ENCODE measurements at places on chromosomes 4 and X.

DNA sequence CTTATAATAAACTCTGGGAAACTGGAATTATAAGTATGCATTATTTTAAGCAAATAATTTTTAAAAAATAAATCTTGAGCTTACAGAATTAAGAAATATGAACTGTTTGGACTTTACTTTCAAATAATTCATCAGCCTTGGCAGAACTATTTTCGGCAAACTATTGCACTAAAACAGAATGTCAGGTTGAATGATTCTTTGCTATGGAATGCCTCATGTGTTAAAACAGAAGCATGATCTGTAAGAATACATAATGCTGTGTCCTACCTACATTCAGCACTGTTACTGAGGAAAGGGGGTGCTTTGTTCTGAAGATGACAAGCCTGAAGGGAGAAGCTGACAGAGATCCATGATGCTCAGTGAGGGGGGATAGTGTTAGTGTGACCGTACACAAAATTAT is 55.6 kb upstream of the EXOC1L start:
- DNase-seq: no peak

DNA sequence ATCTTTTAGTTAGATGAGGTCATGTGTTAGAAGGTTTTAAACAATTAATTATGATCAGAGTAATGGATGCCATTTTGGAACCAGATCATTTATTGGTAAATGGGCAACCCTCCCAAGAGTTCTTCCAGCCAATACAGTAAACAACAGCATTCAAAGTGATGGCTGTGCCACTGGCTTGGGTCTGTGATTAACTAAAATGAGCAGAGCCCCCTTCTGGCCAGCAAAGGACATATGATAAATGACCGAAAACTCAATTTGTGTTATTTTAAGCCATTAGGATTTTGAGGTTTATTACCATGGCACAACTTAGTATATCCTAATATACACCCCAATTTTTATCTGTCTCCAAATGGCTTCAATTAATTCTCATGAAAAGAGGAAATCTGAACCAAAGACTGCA is 90.8 kb upstream of the NPFFR2 start:
- DNase-seq: no peak

DNA sequence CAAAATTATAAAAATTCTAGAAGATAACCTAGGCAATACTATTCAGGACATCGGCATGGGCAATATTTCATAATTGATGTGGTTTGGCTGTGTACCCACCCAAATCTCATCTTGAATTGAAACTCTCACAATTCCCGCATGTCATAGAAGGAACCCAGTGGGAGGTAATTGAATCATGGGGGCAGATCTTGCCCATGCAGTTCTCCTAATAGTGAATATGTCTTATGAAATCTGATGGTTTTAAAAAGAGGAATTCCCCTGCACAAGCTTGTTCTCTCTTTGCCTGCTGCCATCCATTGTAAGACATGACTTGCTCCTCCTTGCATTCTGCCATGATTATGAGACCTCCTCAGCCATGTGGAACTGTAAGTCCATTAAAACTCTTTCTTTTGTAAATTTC is 77.7 kb downstream of the DDX60 start:
- no peak for DNase-seq

- DNase-seq: no peak
Measured at GRCh38 chr4:102779204-102779603, 18.4 kb upstream of the MANBA start.

DNA sequence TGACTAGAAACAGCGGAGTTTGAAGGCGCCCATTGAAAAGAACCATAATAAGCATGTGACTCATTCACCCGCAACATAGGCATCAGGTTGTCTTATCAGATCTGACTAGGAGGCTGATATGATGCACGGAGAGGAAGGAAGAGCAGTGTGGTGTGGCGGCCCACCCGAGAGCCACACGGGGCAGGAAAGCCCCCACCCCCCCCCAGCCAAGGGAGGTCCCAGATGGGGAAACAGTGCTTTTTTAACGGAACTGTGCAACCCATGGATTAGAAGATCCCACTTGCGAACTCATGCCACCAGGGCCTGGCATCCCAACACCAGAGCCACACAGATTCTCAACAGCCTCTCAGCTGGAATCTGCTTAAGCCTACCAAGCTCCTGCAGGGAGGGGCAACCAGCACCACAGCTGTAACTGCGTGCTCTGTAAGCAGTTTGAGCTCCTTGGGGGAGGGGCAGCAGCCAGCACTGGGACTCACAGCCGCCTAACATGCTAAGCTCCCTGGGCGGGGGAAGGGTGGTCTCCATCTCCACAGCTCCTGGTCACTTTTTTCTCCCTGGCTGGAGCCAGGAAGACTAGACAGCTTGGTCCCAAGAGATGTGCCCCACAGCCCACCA is 466.2 kb downstream of the PDGFC start:
- no peak for DNase-seq

DNA sequence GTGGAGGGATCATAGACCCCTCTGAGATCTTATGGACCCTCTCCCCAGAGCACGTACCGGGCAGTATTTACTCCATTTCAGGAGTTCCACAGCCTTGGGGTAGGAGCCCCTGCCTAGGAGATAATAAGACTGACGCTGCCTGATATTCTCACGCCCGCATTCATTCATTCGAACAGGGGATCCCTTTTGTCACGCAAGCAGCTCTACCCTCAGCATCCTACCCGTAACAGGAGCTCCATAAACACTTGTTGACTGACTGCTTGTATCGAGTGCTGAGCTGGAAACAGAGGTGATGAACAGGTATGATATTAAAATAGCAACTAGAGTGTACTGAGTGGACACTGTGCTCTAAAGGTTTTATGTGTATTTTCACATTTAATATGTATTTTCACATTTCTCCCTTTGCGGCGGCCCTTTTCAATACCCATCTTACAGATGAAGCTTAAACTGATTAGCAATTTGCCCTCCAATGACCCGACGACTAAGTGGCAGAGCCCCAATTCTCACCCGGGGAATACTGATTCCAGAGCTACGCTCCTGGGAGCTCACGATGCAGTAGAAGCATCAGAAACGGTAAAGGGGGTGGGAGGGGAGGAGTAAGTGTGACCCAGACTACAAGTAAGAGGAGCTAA is 888 bp downstream of the RAB28 start:
- no peak for DNase-seq

GRCh38 chr4:4868758-4869723 is 9.6 kb downstream of the MSX1 start:
- no peak for DNase-seq

- peak; percentile 60 for DNase-seq
Measured at GRCh38 chr4:8192748-8193738, 6.0 kb upstream of the SH3TC1 start.

DNA sequence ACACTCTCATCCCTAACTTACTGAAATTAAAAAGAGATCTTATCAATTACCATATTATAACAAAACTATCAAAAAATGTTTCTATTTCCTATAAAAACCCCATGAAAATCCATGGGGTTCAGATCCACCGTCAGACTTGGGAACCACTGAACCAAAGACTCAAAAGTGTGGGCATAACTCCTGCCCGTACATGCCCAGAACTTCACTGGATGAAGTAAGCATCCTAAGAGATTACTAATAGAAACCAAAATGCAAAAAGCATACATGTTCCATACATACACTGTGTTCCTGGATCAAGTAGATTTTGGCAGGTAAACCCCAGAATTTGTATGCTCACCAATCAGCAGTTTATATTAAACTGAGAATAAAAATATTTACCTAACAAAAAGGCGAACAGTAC is 66.1 kb downstream of the PRSS12 start:
- DNase-seq: no peak

- DNase-seq: no peak
Measured at GRCh38 chr4:181870326-181870725, 372.9 kb upstream of the TENM3 start.

- no peak for DNase-seq
Measured at GRCh38 chrX:69424161-69424560, 80.0 kb upstream of the NALF2 start.

GRCh38 chr4:7412554-7412912 is 22.2 kb downstream of the PSAPL1 start:
- no peak for DNase-seq

DNA sequence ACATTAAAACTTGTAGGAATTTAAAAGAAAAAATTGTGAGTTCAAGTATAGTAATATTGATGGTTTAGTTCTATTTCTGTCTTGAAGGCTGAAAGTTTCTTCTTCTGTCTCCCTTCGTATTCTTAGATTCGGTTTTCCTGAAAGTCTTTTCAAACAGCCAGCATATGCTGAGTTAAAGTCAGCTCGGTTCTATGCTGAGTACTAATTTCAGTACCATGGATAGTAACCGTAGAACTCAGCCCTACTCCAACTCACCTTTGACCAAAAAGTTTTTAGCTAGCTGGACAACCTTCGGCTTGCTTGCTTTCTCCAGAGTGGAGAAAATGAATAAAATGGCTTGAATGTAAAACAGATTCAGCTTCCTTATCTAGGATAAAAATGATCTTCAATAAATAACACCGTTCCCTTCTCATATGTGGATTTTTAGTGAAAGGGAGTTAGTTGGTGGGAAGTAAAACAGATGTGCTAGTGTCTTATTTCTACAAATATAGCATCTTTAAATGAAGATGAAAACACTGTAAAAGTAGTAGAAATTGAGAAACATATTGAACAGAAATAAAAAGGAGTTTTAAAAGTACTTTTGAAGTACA is 5.2 kb downstream of the POU4F2 start:
- no peak for DNase-seq

GRCh38 chrX:130296743-130297142 is 28.0 kb upstream of the ZNF280C start:
- DNase-seq: no peak

DNA sequence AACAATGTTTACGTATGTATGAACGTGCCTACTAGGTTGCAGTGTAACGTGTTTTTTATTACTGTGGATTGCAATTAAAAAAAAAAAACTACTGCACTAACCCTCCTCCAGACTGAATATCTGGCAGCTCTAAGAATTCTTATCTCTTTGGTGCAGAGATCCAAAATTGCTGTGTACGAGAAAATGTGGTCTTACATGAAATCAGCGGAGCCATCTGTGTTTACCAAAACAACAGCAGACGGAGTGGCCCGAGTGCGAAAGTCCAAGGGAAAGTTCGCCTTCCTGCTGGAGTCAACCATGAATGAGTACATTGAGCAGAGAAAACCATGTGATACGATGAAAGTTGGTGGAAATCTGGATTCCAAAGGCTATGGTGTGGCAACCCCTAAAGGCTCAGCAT is 268.1 kb downstream of the THOC2 start:
- DNase-seq: no peak

- DNase-seq: no peak
Measured at GRCh38 chrX:124275182-124275894, 57.1 kb upstream of the TEX13D start.

GRCh38 chr4:69049860-69050259 is 46.4 kb upstream of the UGT2B7 start:
- no peak for DNase-seq

DNA sequence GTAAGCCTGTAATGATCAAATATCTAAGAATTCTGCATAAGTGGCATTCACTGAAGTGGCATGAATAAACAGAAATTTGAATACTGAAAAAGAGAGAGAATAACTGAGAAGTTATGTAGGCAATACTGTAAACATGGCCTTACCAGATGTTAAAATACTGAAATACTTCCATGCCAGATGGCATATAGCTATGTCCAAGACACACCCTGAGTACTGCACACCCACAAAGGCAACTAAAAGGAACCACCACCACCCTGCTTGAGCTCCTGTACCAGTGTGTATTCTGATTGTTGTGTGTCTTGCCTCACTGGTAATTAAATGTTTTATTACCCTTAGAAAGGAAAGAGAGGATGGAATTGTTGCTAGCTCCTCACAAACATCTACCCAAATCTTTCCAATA is 192.1 kb downstream of the ADAMTS3 start:
- no peak for DNase-seq

GRCh38 chr4:123747016-123747415 is 350.4 kb downstream of the SPRY1 start:
- DNase-seq: no peak

DNA sequence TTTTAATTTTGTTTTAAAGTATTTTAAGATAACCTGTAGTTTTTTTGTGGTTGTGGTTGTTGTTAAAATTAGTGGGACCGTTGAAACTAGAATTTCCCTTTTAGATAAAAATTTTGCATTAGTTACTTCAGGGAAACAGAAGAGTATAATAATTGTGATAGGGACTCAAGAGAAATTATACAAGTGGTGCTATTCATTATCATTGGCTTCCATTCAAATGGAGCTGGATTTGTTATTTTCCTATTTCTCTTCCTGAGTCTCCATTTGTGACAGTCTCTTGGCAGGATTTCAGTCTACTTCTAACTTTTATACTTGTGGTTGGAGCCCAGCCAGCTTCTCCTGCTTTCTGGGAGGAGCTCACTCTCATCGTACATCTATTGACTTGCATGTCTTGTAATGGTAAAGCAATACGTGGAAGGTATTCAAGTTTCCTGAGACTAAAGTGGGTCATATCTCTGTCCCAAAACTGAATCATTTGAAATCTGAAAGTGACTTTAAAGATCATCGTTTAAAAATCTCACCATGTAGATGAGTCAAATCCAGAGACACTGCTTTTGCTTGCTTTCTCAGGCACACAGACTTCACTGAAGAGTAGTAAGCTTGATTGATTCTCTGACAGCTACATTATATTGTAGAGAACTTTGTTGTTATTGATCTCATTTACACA is 155.8 kb downstream of the RPA4 start:
- no peak for DNase-seq

DNA sequence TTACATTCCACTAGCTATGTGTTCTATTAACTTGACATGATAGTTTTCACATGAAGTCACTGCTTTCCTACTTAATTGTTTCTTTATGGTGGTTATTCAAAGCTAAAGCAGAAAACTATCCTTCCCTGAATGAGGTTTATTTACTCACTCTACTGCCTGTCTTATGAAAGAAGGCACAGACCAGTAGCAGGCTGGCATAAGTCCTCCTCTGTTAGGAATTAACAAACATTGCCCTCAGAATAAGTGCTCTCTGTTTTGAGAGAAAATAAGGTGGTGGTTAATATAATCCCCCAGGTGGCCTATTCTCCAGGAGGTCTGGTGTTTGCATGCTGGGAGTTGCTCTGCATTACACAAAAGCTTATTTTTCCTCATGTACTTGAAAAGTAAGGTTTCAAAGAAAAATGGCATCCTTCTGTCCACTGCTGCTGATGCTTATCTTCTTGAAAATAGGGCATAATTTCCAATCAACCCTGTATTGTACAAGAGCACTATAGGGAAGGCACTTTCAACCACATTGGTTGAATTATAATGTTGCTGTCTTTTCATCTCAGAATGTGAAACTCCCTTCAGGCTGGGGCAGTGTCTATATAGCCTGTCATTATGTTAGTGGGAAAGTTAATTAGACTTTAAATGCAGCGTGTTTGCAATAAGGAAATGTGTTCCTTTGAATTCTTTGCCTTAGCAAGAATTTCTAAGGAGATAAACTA is 119.7 kb upstream of the TBC1D9 start:
- DNase-seq: no peak

- no peak for DNase-seq
Measured at GRCh38 chr4:74822603-74823002, 28.3 kb upstream of the BTC start.

DNA sequence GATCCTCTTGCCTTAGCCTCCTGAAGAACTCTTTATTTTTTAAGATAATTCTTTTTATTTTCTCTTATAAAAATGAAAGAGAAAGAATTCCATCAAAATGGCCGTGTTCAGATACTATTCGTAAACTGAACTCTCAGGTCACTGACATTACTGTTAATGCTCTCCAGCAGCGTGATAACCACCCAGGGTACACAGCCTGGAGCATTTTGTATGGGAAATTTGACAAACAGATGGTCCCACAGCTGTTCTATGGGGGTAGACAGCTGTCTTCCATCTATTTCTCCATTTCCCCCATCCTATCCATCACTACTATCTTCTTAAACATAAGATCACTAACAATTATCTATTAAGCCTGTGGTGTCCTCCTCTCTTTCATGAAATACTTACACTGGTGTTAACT is 47.8 kb downstream of the SYNPO2 start:
- no peak for DNase-seq

All from CD8-positive, alpha-beta memory T cell (primary cell).